ENCODE measurements at places on chromosomes 3 and 15.

- no peak for DNase-seq
These were observed 82.6 kb downstream of the ARHGAP31 start for GRCh38 chr3:119376758-119377157.

DNA sequence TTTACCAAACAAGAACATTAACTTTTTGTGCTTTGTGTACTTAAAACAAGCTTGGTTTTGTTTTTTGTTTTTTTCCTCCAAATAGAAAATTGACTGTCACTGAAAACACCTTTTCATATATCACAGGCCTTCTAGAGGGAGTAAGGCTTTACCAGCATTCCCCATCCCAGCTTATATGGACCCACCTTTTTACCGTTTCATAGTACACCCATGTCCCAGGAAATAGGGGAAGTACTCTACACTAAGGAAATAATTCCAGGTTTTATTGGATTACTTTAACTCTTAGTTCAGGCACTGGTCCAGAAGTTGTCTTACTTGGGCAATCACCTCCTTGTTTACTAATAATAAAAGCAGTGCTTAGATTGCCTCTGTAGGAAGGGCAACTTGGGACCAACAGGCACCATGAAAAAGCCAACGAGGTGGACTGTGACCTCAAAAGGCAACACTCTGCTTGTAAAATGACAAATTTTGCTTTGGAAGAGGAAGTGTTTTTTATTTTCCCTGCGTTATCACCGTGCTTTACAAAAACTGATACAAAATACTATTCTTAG, 26.2 kb downstream of the HMG20A start:
- no peak for DNase-seq

DNA sequence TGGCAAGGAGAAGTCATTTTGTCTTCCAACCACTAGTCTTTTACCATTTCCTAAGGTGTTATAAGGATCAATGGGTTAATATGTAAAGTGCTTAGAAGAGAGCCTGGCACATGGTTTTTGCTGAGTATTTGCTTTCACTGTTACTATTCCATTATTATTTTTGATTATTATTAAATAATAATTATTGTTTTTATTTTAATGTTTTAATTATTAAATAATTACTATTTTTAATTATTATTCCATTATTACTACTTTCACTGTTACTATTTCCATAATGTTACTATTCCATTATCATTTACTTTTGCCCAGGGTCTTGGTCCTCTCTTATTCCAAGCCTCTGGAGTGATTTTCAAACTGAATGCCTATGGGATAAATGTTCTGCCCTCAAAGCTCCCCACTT, 48.5 kb downstream of the FSTL1 start:
- no peak for DNase-seq

- no peak for DNase-seq
These were observed 95.6 kb downstream of the IMPG2 start for GRCh38 chr3:101224739-101225138.

DNA sequence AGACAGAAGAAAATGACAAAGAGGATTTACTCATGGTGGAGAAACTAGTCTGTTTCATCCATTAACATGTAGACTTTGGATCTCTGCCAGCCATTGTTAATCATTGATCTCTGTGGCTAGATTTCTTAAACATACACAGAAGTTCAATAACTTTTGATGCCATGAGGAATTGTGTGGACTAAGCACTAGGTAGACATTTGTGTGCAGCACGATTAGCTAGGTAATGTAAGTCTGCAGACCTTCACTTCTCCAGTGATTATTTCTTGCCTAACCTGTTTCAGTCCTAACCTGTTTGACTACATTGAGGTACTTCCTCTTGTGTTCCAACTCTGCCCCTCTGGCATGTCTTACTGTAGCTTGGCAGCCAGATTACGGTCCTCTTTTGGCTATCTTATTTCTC, 928.5 kb upstream of the ROBO1 start:
- DNase-seq = no peak

DNA sequence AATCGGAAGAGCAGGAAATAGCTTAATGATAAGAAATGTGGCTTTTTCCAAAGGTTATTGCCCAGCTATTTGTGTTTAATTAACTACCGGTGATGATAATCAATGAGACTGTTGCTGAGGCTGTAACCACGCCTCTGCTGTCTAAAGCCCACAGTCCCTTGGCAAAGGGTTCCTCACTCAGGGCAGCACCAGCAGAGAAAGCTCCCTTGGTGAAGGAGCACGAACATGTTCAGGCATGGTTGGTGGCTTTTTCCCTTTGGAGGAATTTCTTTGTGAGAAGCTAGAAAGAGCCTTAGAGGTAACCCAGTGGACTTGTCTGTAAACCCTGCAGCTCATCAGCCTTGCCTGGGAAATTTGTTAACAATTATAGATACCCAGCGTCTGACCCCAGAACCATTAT, 7.5 kb upstream of the ST6GAL1 start:
- DNase-seq = no peak

DNA sequence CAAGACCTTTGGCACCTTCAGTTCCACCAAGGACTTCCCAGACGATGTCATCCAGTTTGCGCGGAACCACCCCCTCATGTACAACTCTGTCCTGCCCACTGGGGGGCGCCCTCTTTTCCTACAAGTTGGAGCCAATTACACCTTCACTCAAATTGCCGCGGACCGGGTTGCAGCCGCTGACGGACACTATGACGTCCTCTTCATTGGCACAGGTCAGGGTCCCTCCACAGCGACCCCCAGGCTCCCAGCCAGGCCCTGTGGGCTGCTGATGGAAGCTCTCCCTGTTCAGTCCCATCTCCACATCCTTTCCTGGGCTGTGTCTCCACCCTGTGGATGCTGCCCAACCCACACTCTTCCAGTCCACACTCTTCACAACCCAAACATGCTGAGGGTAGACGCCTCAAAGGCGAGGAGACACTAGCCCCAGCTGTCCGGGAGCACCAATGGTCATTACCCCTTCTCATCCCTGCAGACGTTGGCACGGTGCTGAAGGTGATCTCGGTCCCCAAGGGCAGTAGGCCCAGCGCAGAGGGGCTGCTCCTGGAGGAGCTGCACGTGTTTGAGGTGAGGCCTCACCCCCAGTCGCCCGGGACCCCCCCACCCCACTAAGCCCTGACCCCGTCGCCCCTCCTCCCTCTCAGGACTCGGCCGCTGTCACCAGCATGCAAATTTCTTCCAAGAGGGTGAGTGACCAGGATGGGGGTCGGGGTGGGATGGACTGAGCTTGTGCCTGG, 4.3 kb upstream of the LSMEM2 start:
- DNase-seq = peak; percentile 63

- no peak for DNase-seq
These were observed 179.1 kb downstream of the WDR72 start for GRCh38 chr15:53580366-53580765.

DNA sequence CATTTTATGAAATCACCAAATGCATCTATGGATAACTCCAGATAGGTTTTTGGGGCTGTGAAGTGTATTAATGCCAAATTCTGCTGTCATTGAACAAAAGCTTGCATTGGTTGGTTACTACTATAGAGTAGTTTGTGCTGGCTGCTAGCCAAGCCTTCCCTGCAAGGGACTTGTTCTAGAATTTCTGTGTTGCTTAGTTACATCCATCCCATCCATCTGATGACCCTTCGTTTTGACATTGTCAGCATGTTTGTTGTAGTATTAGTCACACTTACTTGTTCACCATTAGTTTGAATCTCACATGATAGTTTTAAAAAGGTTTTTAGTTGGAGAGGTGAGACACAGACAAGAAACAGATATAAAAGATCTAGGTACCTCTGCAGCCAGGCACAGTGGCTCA, 7.0 kb upstream of the NIPA2 start:
- DNase-seq = no peak

- DNase-seq = no peak
These were observed 710.3 kb downstream of the ZBBX start for GRCh38 chr3:166669781-166670180.

DNA sequence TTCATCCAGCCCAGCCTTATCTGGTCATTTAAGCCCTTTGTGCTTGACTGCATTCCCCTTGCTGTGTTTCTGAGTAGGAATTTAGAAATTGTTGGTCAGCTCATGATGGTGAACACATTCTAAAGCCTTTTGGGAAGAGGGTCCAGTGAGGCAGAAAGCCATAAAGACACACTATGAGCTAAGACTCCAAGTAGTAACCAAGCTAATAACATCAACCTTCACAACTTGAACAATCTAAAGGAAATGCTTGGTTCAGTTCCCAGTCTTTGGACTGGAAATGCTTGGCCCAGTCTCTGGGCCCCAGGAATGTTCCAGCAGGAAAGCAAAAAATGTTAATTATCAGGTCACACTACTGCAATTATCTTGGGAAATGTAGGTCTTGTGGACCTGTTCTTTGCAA, 7.7 kb downstream of the PLSCR1 start:
- no peak for DNase-seq

DNA sequence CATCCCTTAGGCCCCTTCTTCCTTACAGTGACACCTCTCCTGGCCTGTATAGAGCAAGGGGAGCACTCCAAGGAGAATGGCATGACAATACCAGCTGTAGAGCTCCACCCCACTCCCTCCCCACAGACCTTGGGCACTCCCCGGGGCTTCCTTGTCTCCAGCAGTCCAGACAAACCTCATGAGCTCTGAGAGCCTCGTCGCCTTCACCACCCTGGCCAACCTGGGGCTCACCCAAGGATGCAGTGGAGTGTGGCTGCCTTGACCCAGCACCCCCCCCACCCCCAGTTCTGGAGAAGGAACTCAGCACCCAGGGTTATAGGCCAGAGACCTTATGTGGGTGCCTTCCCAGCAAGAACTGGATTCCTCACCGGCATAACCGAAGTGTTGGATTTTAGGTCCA, 7.4 kb upstream of the SLCO2A1 start:
- no peak for DNase-seq

DNA sequence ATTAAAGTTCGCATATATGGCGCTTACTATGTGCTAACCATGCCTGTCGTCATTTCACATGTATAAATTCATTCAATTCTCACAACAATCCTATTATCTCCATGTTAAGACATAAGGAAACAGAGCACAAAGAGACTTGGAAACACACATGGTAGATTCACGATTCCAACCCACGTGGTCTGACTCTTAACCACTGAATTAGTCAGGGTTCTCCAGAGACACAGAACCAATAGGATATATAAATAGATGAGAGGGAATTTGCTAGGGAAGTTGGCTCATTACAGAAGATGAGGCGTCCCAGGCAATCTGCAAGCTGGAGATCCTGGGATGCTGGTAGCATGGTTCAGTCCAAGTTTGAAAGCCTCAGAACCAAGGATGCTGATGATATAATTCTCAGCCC, 765.3 kb downstream of the TBL1XR1 start:
- no peak for DNase-seq

GRCh38 chr3:189272500-189273119, 100.8 kb downstream of the TPRG1 start:
- DNase-seq = no peak

- no peak for DNase-seq
These were observed at the start of gene CDV3 for GRCh38 chr3:133573629-133574194. Gene CDV3, plus strand, starts transcription at chr3:133573686. Its CDS starts 359 bp downstream, at chr3:133574045.

- no peak for DNase-seq
These were observed 40.1 kb downstream of the FLNB start for GRCh38 chr3:58048301-58048700.

DNA sequence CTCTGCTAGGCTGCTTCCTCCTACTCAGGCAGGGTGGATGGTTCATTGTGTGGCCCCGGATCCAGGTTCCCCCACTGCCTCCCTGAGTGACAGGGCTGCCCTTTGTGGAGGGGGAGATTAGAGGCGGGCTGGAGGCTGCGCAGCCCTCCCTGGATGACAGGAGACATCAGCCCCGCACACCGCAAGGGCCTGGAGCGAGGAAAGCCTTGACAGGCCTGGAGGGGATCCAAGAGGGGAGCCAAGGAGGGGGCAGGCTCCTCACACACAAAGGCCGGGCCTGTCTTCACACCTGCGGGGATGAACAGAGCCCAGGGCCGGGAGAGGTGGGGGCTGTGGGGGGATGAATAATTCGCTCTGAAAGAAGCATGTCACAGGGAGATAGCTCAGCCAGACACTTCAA, 72.9 kb downstream of the RPN1 start:
- DNase-seq = no peak

DNA sequence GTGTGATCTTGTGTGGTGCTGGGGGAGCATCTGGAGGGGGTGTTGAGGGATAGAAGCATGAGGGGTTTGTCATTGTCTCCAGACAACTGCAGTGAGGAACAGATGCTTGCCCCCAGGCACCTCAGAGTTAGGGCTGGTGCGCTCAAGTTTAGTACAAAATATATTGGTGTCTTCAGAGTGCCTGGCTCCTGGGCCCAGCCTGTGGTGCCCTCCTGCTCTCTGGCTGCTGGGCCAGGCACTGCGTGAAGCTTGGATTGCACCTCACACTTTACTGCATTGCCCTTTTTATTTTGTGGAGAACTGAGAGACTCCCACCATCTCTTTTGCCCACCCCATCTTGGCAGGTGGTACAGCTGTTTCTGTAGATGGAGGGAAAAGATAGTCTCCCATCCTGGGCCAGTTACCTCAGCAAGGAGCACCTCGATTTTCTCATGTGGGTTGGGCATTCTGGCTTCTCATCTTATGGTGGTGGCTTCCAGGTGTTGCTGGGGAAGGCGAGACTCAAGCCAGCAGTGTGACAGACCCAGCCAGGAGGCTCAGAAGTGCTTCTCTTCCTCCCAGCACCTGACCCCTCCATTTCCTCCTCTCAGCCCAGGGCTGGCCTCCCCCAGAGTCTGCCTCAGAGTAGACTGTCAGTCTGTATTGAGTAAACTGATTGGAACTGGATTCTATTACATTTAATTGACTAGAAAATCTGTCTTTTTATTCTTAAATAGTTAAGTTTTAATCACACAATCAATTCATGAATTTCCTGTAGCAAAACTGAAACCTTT, 140.5 kb downstream of the DNAJB8 start:
- DNase-seq = no peak
